ENCODE measurements at places on chromosomes 2 and 18.
A peak's percentile ranks its signal among the peaks of the same experiment; 100 is the strongest.

DNA sequence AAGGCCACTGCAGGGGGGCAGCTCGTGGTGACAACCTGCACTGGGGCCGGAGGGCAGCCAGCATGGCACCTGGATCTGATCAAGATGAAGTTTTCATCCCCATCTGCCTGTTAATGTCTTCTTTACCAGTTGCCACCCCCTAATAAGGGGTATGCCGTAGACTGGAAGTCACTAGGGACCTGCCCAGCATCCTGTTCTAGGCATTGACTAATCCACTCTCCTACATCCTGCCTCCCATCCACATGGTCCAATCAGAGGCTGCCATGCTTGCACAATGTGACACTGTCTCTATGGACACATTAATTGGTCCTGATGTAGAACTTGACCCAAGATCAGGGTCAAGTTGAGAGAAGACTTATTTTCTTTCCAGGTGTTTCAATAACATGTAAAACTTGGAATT lies 95.1 kb upstream of the LCLAT1 start:
- DNase-seq, result no peak

DNA sequence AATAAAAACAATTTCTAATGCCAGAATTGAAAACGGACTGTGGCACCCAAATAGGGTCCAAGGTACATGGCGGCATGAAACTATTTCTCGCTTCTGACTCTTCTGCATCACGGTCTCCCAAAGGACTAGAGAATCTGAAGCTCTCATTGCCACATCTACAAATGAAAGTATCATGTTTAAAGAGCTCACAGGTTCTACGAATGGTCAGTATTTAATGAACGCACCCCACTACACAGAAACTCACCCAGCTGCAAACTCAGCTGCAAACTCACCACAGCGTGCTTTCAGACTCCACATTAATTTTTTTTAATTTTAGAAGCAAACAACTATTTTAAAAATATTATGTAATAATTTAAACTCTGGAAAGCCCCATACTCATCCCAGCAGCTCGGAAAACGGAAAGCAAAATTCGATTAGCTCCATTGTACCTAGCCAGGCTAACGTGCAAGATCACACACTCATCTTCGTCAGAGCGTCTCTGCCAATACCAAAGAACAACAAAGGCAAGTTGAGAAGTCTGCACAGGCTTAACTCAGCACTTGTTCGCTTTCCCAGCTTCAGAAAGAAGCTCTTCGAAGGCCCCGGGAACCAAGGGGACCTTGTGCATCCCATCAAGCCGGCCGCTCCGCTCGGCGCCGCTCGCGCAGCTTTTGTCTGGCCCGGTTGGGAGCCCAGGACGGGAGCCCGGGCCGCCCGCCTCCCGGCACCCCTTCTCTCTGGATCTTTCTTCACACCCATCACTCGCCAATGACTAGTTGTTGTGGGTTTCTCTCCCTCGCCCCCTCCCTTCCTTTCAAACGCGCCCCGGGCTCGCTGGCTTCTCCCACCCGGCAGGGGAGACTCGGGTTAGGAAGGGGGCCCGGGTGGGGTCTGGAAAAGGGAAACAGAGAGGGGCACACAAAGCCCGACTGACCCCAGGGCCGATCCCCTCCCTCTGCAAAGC lies 785 bp downstream of the CLASP1 start:
- peak; percentile 46 for DNase-seq

- no peak for DNase-seq
These were observed 61.5 kb downstream of the AGAP1 start for GRCh38 chr2:235555371-235555770.

- no peak for DNase-seq
These were observed 4.9 kb downstream of the DES start for GRCh38 chr2:219422952-219423534.

DNA sequence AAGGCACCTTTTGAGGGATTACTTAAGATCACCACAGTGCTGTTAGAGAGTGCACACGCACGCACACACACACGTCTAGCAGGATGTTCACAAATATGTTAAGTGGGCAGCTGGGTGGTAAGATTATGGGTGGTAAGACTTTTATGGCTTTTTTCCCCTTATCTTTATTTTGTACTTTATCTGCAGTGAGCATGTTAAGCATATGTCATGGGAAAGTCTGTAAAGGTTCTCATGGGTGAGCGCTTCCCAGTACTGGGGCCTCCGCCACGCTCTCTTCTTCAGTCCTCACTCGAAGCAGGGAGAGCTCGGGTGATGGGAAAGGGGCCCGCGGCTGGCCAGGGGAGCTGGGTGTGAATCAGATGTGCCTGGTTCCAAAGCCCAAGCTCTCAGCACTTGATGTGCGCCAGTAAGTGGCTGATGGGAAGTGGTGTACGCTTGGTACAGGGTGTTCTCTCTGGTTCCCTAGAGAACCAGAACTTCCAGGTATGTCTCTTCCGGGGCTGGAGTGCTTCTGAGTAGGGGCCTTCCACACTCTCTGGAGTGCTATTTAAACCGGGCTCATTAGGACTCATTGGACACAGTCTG lies 83.9 kb upstream of the YWHAQ start:
- DNase-seq, result no peak

- peak; percentile 37 for DNase-seq
These were observed 106.9 kb downstream of the FBXO15 start for GRCh38 chr18:74040459-74041332.

DNA sequence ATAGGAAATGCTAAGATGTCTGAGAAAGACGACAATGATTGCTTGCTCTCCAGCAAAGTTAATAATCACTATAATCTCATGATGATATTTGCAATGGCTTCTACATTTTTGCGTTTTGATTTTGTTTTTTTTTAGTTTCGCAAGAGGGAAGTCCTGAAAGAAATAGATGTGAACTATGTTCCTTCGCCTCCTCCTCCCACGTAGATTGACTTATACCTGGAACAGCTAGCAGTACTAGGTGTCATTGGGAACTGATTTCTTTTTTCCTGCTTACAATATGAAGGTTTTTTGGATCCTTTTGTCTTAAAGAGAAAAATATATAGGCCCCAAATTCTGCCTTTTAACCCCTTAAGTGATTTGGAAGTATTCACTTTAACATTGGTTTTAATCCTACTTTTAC lies 26.7 kb downstream of the ITPRID2 start:
- no peak for DNase-seq

- DNase-seq, result no peak
These were observed 18.6 kb downstream of the TSPYL6 start for GRCh38 chr2:54237428-54237827.

DNA sequence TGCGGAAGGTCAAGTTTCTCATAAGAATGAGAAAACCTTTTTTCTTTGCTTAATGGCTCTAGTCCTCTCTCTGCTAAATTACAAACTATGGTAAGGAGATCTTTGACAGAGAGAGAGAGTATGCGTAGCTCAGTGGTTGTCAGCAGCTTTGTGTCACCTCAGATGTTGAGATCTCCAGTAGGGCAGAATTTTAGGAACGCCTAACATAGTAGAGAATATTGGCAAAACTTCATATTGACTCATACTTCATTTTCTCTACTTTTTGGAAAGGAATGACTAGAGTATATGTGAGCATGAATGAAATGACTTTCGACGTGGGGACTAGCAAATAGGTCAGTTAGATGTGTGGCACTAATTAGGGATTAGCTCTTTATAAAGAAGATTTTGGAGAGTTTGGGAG lies 64.0 kb downstream of the WDR7 start:
- no peak for DNase-seq

DNA sequence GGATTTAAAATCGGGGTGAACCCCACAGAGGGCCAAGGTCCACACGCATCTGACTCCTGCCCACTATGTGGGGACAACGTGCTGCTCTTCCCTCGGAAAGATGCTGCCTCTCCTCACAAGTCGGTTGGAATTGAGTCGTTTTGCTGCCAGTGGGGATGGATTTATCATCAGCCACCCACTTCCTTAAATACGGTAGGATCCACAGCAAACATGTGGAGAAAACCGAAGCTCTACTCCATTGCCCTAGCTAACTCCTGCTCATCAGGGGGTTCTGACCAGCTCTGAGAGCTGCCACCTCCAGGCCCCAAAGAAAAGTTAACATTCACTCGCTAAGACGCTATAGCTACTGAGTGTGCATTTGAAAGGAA lies 80.9 kb downstream of the CHRNA1 start:
- DNase-seq, result peak; percentile 41

All from CD4-positive, alpha-beta T cell treated with Interleukin-4 for 1 hour (primary cell).